SW480 (cell line): ENCODE measurements at places on chromosomes 2 and 18.

- no peak for DNase-seq
Observed at GRCh38 chr2:102149243-102149642, 6.7 kb downstream of the IL1R1 start.

DNA sequence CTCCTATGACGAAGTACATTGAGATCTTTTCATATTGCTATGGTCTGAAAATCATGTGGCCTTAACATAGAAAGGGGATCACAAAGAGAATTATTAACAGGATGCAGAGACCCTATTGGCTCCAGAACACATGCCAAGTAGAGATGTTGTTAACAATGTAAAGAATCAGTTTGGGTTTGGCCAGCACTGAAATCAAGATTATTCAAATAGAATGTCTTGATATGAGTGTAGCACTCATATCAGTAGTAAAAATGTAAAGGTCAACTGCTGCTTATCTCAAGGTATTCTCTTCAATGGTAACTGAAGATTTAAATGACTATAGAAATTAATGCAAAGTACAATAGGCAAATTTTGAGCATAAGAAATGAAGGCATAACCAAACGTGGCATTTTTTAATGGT lies 262.8 kb downstream of the PTH2R start:
- no peak for DNase-seq

DNA sequence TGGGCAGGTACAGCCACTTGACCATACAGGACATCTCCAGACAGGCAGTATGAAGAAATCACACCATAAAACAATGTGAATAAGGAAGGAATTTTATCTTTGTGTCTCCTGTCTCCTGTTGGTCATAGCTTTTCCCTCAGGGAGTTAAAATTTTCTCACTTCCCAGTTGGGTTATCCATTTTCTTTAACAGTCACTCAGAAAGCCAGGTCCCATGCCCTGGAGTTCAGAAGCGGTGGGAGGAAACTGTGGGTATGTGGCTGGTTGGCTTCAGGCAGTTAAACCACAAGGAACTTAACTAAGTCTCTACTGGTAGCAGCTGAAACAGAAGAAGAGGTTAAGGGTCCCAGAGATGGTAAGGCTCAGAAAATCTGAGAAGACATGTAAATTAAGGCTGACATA lies 6.5 kb upstream of the SMAD2 start:
- DNase-seq, result no peak

- DNase-seq, result no peak
Observed at GRCh38 chr18:70142001-70142400, 63.5 kb downstream of the RTTN start.

DNA sequence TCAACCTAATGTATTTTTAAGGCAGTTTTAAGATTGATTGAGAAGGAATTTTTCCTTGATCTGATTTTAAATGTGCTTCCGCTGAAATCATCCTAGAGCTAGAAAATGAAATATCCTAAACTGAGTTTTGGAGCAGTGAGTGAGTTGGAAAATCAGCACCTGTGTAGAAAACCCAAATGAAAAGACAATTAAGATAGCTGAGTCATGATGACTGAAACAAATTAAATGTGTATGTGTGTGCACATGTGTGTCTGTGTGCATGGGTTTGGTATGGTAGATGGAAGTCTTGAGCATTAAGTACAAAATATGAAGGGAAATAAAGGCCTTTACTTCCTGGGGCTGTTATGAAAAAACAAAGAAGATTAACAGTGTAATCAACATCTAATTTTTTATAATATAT lies 394.6 kb upstream of the MAP2 start:
- no peak for DNase-seq

GRCh38 chr18:35193316-35193715 lies 47.5 kb upstream of the ZNF397 start:
- DNase-seq, result no peak

- DNase-seq, result no peak
Observed at GRCh38 chr2:37774976-37775907, 103.8 kb upstream of the CDC42EP3 start.

DNA sequence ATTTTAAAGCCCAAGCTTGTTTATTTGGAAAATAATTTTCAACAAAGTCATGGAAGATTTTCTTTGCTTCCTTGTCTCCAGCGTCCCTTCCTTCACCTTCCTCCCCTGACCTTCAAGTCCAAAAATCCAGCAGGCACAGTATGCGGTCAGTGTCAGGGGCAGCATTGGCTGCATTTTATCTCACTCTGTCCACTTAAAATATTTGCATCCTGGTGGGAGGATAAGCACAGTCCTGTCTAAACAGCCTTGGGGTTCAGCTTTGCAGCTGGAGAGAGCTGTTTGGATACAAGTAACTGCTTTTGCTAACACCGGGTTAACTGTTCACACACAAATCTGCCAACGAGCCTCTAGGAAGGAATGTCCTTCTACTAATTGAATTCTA lies 318.1 kb downstream of the PDE11A start:
- DNase-seq, result no peak

DNA sequence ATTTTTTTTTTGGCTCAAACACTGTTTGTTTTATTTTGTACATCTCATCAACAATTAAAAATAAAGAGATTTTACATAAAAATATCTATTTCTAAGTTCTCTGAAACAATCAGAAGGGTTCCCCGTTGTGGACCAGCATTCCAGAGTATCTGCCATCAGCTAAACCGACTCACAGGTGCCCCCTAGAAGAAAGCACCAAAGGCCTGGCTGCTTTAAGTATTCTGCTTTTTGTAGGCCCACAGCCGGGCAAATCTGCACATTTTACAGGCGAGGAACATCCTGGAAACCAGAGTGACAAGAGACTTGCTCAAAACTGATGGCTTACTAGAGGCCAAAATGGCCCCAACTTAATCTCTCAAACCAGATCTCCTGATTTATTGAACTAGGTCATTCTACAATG lies 82.2 kb upstream of the SETBP1 start:
- no peak for DNase-seq

- DNase-seq, result no peak
Observed at GRCh38 chr2:54403512-54404238, 52.5 kb upstream of the SPTBN1 start.

DNA sequence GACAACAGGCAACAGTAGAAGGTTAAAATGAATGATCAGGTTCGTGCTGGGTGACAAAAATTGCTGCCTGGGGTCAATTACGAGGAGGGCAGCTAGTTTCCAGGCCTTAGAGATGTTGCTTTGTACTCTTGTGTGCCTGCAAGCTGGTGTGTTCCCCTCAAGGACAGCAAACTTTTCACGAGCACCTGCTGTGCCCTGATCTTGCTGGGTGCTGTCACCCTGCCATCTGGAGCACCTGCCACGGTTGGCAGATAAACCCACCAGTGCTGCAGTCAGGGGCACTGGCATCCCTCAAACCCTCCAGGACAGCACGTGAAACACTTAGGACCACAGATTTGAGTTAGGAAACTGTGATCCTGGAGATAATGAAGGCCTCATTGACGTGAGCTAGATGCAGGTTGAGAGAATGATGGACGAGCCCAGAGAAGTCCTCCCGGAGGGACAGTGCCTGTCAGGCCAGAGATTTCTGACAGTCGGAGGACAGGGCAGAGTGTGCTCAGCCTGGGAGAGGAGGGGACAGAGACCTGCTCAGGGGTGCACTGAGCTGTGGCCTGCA lies 104.3 kb upstream of the RAB12 start:
- no peak for DNase-seq

DNA sequence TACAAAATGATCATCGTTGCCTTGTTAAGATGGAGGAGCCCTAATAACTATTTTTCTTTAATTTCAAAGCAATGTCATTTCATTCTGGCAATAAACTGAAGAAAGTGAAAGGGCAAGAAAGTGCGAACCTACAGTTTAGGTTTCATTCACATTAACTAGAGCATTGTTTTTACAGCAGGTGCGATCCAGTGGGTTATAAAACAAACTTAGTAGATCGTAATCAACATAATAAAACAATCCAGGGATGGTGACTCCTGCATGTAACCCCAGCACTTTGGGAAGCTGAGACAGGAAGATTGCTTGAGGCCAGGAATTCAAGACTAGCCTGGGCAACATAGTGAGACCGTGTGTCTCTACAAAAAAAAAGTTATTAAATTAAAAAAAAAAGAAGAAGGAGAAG lies 51.1 kb downstream of the AP1S3 start:
- no peak for DNase-seq

DNA sequence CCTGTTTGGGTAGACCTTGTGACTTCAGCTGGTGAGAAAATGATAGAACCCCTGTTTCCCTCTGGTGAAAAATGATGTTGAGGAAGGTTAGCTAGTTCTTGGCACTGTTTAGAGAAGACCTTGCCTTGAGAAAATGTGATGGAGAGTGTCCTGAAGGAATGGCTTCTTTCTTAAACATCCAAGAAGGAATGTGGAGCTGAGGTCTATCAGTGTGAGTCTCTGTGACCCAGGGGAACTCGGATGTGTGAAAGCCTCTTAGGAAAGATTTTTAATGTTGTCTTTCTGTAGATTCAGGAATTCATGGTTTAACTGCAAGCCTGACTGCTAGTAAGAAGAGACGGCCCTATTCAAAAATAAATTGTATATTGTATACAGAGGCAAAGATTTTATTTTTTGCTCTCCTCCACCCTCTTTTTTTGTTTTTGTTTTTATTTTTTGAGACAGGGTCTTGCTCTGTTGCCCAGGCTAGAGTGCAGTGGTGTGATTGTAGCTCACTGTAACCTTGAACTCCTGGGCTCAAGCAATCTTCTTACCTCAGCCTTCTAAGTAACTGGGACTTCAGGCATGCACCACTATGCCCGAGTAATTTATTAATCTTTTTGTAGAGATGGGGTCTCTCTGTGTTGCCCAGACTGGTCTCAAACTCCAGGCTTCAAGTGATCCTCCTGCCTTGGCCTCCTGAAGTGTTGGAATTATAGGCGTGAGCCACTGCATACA lies 87.5 kb downstream of the ZNF532 start:
- DNase-seq, result no peak

DNA sequence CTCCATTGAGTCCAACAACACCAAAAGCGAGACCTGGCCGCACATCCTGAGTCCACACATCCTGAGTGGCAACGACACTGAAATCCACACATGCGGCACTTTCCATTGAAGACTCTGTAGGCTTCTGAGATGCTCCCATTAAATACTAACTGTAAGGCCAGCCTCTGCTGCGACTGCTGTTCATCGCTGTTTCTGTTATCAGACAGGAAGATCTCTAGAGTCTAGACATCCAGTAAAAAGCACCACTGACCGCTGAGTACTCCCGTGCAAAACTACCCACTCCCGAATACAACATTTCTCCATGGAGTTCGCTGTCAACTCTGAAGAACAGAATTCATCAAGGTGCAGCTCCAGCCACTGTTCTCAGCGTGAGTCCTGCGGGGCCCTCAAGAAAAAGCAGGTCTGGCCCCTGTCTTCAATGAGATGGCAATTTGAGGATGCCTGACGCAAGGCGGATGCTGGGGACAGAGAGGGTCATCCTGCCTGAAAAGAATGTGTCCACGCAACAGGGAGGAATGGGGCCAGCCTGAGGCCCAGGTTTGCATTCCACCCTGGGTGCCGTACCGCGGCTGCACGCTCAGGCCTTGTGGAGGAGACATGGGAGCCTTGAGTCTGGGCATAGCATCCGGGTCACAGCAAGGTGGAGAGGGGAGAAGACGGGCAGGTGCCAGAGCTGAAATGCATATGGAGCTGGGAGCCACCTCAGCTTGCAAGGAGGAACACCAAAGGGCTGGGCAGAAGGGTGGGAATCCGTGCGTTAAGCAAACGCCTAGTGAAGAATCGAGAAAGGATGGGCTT lies 61.9 kb downstream of the ZNF516 start:
- DNase-seq, result no peak

- no peak for DNase-seq
Observed at GRCh38 chr2:42882756-42883155, 90.4 kb upstream of the HAAO start.

- DNase-seq, result no peak
Observed at GRCh38 chr2:136072621-136073020, 45.3 kb downstream of the CXCR4 start.

- no peak for DNase-seq
Observed at GRCh38 chr2:143505542-143505941, 376.3 kb downstream of the ARHGAP15 start.

- no peak for DNase-seq
Observed at GRCh38 chr2:10402653-10403215, 45.4 kb downstream of the ODC1 start.
